ENCODE measurements at places on chromosomes 7 and 10. TPM values are rescaled to one million over a fixed set of nuclear protein-coding genes. Genes with fewer than 3 reads are reported as not detected.
A peak's percentile ranks its signal among the peaks of the same experiment; 100 is the strongest.

Gene HOXA11
- total RNA-seq, result 6.3 TPM

Gene KIAA1549
- total RNA-seq, result 3.4 TPM

- peak; percentile 83 for DNase-seq
Observed at GRCh38 chr7:132751244-132751647, 175.0 kb upstream of the PLXNA4 start.

- no peak for DNase-seq
Observed at GRCh38 chr7:73879977-73880681, 19.2 kb downstream of the TMEM270 start.

DNA sequence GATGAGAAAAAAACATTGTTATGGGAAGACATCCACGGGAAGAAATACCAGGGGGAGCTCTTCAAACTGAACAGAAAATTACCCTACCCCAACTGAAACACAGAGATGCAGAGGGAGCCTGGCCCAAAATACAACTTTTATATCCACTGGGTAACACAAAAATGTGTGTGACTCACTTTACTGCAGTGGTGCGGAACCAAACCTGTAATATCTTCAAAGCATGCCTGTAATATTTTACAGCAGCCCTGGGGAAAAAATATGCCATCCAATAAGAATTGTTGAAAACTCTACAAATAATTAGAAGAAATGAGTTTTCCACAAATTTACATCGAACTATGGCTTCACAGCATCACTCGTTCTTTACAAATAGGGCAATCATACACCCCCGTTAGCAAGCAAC, 49.8 kb upstream of the SRRM3 start:
- no peak for DNase-seq

DNA sequence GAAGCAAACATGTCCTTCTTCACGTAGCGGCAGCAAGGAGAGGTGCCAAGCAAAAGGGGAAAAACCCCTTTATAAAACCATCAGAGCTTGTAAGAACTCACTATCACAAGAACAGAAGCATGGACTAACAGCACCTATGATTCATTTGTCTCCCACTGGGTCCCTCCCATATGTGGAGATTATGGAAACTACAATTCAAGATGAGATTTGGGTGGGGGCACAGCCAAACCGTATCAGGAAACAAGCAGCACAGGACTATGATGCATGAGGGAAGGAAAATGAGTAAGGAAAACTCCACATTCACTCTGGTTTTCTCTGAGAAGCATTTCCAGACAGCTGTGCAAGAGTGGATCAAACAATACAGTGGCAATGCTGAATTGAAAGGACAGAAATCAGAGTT, 81.6 kb downstream of the RSU1 start:
- no peak for DNase-seq

DNA sequence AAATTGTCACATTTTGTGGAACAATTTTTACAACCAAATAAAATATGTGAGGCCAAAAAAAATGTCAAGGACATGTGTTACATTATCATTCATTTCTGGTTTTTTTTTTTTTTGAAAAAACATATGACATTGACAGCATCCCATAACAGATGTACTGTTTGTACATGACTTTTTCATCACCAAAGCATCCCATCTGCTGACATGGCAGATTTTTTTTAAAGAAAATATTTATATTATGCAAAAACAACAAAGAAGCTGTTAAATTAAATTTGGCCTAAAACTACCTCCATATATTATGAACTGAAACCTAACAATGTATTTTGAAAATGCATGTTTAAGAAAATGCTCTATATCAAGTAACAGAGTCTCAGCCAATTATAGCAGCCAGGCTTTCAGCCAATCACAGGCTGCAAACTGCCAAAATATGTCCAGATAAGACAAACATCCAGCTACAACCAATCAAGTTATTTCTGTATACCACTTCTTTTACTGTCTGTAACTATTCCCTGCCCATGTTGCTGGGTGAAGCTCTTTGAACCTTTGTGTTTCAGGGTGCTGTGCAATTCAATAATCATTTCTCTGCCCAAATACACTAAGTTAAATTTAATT, 1111.8 kb downstream of the GRM8 start:
- DNase-seq, result no peak

GRCh38 chr7:128036226-128036940, 5.1 kb upstream of the LRRC4 start:
- DNase-seq, result no peak
